NCI-H1436 (cell line): ENCODE measurements at places on chromosomes 4 and X.
A peak's percentile ranks its signal among the peaks of the same experiment; 100 is the strongest.

DNA sequence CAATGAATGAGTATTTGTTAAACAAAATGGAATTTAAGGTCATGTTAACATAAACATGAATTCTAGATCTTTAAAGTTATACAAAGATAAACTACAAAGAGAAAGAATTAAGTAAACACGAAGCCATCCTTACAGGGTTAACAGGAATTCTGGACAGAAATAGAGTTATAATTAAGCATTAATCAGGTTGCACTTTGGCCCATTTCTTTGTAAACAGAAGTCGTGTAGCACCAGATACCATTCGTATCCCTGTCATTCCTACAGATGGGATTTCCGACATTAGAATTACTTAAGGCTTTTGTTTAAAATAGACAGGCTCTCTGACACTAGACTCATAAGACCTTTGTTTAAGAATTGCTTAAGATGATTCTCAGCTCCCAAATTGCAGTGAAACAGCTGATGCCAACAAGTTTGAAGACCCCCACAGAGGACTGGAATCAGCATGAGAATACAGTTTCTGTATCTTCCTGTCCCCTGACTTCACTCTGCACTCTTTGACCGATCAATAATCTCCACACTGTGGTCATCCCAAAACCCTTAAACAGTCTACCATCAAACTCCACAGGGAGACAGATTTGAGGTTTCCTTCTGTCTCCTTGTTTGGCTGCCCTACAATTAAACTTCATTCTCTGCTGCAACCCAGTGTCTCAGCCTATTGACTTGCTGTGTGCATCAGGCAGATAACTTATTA is 22.3 kb upstream of the TMEM150C start:
- DNase-seq: no peak

DNA sequence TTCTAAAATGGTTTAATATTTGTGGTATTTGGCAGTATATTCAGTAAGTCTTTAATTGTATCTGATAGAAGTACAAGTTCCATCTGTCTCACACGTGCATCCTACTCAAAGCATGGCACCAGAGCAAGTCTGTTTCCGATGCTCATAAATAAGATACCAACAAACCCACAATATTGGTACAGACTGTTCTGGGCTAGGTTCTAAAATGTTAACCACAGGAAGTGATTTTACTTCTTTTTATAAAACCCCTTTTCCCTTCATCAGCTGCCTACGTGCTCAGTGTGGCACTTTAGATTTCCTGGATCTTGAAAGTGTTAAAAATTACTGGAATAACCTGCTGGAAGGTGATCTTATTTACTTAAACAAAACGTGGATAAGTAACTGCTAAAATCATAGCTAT is 165.1 kb downstream of the CFAP299 start:
- DNase-seq: no peak

- peak; percentile 33 for DNase-seq
Observed at GRCh38 chrX:3697701-3698279, 15.7 kb downstream of the PRKX start.

- DNase-seq: no peak
Observed at GRCh38 chr4:164596927-164597326, 157.0 kb upstream of the SMIM31 start.

DNA sequence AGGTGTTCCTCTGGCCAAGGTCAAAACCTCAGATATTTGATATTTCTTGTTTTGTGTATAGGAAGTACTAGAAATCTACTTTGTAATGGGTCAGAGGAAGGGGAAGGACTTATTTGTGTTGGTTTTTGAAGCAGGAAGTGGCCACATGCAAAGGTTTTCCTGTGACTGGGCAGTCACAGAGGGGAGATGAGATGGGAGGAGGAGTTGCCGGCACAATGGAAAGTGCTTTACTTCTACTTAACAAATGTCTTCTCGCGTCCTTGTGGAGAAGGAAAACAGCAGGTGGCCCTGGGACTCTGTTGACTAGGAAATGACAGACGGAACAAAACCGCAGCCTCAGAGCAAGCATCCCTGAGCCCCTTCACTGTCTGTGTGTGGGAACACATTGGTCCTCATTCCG is 46.6 kb downstream of the SHROOM2 start:
- no peak for DNase-seq

DNA sequence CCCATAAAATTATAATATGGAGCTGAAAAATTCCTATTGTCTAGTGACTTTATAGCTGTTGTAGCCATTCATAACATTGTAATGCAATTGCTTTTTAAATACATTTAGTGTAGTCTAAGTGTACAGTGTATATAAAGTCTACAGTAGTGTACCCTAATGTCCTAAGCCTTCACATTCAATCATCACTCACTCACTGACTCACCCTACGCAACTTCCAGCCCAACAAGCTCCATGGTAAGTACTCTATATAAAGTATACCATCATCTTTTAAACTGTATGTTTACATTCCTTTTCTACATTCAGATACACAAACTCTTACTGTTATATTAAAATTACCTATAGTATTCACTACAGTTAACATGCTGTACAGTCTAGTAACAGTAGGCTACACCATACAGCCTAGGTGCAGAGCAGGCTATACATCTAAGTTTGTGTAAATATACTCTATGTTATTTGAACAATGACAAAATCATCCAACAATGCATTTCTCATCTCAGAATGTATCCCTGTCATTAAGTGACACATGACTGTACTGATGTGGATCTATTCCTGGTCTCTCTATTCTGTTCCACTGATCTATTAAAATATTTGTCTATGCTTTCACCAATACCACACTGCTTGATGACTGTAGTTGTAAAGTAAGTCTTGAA is 33.7 kb downstream of the CLOCK start:
- DNase-seq: no peak

- DNase-seq: no peak
Observed at GRCh38 chrX:14029039-14029424, 660 bp downstream of the GEMIN8 start.

- no peak for DNase-seq
Observed at GRCh38 chr4:185304541-185304940, 91.2 kb downstream of the LRP2BP start.

GRCh38 chrX:133097031-133097430 is at the start of gene USP26:
Gene USP26, minus strand, starts transcription at chrX:133097109. Its CDS starts 68,889 bp downstream, at chrX:133028220.
- DNase-seq: no peak

DNA sequence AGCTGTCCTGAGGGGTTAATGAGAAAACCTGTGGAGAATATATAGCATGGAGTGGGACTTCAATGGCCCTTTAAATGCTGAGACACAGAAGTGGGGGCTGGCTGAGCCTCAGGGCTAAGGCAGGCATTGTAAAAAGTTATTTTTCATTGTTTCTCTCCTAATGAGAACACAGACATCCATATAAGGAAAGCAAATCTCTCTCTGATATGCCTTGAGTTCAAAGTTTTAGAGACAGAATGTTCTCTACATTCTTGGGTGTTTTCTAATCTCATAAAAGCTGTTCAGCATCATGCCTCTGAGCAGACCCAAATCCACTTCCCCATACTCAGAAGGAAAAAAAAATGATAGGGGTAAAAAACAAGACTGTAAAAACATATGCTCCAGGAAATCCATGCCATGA is 16.8 kb upstream of the RAB40A start:
- no peak for DNase-seq

- no peak for DNase-seq
Observed at GRCh38 chr4:48896845-48897244, 9.7 kb downstream of the OCIAD2 start.

- DNase-seq: no peak
Observed at GRCh38 chr4:100929135-100929534, 411.3 kb upstream of the EMCN start.

DNA sequence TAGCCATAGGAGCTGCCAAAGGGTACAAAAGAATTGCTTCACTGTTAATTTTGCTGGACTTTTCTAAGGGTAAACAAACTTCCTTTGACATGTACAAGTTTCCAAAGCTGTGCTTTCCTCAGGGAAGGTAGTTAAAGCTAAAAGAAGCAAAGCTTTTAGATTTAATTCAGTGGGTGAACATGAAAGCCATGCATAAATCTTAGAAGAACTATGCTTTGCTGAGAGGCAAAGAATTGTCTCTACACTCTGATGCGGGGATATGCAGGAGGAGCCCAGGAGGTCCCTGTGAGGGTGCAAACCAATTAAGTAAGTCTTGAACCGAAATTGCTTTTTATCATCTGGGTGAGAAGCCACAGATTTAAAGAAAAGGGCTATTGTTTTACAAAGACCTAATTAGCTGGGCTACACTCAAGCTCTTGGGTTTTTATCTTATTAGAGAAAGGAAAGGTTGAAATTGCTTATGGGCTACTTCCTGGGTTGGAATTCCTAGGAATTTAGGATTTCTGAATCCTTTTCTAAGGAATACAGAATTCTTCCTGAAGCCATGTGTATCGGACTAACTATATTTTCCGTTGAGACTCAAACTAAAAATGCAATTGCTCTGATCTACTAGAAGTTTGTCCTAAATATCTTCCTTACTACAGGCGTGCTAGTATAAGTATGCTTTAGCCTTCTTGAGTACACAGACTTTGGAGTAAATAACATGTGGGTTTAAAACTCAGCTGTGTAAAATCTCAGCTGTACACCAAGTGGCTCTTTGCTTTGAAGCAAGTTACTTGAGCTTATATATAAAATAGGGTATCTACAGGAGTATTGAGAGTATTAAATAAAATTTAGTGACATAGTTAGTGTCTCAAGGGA is 188.4 kb upstream of the ANK2 start:
- DNase-seq: no peak

DNA sequence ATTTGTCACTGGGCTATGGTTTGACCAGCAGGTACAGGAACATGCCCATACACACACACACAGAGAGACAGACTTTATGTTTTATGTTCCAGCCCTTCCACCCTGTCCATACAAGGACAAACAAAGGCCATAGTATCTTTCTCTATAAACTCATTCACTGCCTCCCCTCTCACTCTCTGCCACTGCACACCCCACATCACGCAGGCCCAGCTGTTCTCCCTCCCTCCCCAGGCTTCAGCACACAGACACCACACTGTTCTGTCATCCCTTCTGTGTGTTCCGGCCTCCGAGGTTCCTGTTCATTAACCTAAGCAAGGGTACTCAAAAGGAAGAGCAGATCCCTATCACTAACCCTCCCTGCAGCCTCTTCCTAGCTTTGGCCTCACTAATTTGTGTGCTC is 17.8 kb downstream of the LAS1L start:
- no peak for DNase-seq

- no peak for DNase-seq
Observed at GRCh38 chrX:118528071-118528737, 32.6 kb downstream of the DOCK11 start.

DNA sequence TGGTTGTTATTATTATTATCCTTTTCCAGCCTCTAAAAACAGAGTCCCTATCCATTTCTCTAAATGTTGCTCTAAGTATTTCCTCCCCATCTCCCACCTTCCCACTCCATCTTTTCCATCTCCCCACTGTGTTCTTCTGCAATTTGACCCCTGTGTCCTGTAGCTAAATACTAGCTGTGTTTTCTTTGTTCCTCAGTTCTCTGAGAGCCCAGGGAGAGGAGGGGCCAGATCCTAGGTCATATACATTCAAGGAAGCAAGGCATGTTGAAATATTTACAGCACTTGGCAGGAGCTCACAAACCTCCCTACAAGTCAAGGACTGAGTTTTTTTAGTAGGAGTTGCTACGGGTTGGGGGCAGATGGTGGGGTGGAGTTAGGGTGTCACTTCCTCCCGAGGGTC is 10.5 kb downstream of the SLC16A2 start:
- DNase-seq: no peak

DNA sequence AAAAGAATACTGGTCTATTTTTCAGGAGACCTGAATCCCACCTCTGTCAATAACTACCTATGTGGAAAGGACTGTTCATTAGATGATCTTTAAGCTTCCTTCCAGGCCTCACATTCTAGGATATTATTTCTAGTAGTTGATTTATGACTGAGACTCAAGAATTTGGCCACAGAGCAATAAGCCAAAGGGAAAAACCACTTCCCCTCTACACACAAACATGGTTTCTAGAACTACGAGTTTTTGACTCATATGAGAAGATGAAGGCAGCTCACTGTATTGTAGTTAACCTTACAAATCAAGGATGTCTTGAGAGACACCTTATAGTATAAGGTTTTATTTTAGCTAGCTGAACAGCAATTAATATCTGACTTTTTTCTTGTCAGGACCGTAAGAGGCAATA is 36.9 kb upstream of the GDPD2 start:
- no peak for DNase-seq

DNA sequence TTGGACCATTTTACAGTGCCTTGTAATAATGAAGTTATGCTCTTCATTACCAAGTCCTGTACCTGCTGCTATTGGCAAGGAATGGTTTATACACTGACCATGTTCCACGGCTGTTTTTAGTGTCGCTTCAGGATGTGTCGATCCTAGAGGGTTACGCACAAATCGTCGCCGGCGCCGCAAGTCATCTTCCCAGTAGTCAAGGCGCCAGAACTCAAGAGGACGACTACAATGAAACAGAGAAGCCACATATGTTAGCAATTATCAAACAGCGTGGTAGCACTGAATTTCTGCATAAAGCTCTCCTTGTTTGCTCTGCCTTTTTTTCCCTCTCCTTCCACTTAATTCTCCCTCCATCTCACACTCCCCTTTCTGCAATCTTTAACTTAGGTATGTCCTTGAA is 17.0 kb downstream of the MAB21L2 start:
- no peak for DNase-seq

- DNase-seq: no peak
Observed at GRCh38 chr4:87036713-87037112, 101.9 kb downstream of the AFF1 start.

DNA sequence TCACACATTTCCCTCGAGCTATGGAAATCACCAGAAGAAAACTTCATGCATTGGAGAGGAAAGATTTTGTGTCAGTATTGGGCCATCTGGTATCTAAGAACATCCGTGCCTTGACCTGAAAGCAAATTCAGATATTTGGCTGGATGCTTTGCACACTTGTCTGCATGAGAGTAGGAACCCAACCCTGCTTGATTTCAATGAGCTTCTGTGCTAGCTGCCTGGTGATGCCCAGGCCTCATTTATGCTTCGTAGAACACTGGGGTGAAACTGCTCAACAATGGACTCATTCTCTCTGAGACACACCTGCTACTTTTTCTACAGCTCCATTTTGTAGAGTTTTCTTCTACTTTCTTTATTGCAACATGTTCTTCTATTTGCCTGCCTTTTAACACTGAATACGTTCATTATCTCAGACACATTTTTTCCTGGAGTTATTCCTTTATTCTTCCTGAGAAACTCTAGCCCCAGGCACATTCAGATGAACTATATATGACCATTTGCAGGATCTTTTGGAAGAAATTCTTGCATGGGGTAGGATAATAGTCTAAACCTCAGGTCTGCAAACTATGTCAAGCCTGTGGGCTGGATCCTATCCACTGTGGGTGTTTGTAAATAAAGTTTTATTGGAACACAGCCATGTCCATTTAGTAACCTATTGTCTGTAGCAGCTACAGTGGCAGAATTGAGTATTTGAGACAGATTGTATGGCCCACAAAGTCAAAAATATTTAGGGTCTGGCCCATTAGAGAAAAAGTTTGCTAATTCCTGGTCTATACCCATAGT is 83.8 kb upstream of the CLCN4 start:
- DNase-seq: no peak
